ENCODE measurements at places on chromosomes 4 and X.

- no peak for DNase-seq
Measured at GRCh38 chr4:175034007-175034406, 115.8 kb downstream of the ADAM29 start.

DNA sequence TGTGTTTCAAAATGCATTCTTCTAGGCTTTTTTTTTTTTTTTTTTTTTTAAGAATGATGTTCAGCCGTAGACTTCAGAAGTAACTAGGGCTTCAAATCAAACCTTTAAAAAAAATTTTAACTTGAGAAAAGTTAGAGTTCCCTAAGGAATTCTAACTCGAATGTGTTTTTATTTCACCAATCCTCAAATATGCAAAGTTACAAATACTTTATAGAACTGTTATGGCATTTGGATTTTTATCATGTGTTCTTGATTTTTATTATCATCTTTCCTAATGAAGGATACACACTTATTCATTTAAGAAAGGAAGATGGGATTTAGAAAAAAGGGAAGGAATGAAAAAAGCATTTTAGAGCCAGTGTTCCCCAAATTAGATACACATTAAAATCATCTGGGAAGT, 200.6 kb upstream of the LDB2 start:
- DNase-seq, result no peak

- peak; percentile 39 for DNase-seq
Measured at GRCh38 chr4:140857111-140857510, 100.9 kb upstream of the TBC1D9 start.

GRCh38 chr4:97144199-97144598, 999.1 kb downstream of the STPG2 start:
- no peak for DNase-seq

GRCh38 chr4:138111462-138112000, 130.6 kb downstream of the SLC7A11 start:
- DNase-seq, result no peak

GRCh38 chr4:95198961-95199360, 349.8 kb downstream of the UNC5C start:
- DNase-seq, result no peak

GRCh38 chr4:113052379-113052951, 3.0 kb downstream of the ANK2 start:
- DNase-seq, result peak; percentile 27

DNA sequence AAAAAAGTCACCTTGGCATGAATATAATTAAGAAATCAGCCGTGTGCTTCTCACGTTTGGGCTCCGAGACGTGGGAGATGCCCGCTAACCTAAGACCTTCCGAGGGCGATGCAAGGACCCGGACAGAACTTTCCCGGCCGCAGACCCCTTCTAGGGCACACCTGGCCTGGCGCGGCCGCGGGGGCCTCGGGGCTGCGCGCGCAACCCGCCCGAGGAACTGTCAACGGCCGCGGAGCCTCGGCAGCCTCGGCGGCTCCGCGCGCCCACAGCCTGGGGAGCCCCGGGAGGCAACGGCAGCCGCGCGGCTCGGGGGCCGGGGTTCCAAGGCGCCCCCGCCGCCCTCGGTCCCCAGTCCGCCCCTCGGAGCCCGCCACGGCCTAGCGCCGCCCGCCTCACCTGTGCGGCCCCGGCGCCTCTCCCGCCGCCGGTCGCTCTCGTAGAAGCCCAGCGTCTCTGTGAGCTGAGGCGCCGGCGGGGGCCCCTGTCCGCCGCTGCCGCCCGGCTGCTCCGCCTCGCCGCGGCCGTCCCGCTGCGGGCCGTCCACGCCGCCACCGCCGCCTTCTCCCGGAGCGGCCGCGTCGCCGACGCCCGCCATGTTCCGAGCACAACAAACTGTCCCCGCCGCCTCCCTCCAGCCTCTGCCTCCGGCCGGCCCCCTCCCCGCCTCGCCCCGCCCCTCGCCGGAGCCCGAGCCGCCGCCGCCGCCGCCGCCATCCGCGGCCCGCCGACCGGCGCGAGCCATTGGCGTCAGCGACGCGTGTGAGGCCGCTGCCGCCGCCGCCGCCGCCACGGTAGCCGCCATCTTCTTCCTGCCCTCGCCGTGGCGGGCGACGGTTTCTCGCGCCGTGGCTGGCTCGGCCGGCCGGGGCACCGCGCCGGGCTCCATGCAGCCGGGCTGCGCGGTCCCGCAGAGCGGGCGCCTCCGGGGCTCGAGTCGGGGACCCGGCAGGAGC, at the start of gene TAPT1:
TAPT1 (minus strand) TSS at position 609 of the 953 bp plus-strand sequence; CDS start at position 595, 14 bp downstream.
- peak; percentile 41 for DNase-seq

GRCh38 chr4:32564626-32565025, 1844.5 kb downstream of the PCDH7 start:
- no peak for DNase-seq

- DNase-seq, result no peak
Measured at GRCh38 chrX:66654411-66654810, 15.5 kb upstream of the EDA2R start.

- DNase-seq, result peak; percentile 46
Measured at GRCh38 chrX:118347131-118347530, 1.2 kb downstream of the WDR44 start.

DNA sequence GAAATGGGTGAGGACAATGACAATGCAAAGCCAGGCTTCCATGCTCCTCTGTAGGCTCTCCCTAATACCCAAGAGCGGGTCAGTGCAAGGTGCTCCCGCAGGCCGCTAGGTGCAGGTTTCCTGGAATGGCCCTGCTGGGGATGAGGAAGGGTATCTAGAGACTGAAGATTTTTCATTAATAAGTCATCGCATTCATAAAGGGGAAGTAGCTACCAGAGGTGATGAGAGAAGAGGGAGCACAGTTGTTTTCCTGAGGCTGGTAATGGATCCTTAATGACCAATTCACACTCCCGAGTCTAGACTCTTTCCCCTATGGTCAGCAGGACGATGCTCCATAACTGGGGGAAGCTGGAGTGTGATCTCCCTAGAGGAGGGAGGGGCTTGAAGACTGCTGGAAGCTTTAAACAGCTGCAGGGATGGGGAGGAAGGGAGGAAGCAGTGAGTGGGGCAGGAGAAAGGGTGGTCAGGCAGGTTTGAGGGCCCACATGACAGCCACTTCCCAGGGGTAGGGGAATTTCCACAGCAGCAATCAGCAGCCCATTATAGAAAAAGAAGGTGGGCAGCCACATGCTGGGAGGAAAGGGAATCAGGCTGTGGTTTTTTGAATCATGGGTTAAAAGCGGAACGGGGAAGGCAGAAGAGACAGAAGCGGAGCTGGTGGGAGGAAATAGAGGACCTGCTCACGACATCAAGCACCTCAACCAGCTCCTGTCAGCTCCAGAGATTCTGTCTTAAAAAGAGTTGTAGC, 10.2 kb upstream of the ATP6AP2 start:
- DNase-seq, result no peak

DNA sequence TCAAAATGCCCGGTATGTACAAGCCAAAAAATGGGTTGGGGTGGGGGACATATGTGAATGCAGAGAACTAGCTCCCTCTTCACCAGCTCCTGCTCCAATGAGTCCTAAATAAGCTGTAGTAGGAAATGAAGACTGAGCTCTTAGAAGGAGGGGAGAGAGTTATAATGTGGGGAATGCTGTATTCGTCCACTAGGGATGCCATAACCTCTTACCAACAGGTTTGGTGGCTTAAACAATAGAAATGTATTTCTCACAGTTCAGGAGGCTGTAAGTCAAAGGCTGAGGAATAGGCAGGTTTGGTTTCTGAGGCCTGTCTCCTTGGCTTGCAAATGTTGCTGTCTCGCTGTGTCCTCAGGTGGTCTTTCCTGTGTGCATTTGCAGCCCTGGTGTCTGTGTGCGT, 4.4 kb upstream of the INPP4B start:
- peak; percentile 20 for DNase-seq

- DNase-seq, result no peak
Measured at GRCh38 chrX:44344687-44345086, 1.2 kb upstream of the EFHC2 start.

DNA sequence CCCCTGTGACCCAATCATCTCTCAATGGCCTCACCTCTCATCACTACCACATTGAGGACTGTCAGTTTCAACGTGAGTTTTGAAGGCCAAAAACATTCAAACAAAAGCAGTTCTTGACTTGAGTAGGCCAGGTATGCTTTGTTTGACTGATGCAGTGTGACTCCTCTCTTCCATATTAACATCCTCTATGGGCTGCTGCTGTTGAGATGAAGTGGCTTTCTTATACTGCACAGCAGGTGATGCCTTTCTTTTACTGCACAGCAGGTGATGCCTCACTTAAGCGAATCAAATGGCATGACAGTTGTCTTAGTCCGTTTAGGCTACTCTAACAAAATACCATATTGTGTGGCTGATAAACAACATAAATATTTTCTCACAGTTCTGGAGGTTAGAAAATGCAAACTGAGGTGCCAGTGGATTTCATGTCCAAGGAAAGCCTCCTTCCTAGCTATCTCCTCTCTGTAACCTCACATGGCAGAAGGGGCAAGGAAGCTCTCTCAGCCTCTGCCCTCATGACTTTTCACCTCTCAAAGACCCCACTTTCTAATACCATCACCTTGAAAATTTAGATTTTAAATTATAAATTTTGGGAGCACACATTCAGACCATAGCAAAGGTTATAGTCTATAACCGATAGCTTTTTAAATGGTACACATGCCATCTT, 2267.9 kb upstream of the AGA start:
- no peak for DNase-seq

DNA sequence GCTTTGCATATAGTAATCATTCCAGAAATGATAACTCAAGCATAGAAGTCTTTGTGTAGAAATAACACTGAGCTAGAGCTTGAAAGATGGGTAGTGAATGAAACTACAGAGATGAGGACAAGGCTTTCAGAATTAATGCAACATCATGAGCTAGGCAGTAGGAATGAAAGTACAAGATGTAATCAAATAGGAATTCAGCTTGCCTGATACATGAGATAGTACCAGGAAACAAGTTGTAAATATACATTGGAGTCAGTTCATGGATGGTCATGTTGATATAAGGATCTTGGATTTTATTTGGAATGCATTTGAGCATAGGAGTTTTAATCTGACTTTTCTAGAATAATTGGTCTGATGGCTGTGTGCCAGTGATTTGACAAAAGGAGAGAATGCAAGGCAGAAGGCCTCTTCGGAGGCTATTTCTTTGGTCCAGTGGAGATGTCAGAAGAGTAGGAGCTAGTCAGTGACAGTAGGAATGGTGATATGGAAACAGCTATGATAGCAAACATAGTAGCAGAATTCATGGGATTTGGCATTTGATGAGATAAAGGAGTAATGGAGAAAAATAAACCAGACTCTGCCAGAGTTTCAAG, 206.4 kb upstream of the PACRGL start:
- DNase-seq, result no peak

DNA sequence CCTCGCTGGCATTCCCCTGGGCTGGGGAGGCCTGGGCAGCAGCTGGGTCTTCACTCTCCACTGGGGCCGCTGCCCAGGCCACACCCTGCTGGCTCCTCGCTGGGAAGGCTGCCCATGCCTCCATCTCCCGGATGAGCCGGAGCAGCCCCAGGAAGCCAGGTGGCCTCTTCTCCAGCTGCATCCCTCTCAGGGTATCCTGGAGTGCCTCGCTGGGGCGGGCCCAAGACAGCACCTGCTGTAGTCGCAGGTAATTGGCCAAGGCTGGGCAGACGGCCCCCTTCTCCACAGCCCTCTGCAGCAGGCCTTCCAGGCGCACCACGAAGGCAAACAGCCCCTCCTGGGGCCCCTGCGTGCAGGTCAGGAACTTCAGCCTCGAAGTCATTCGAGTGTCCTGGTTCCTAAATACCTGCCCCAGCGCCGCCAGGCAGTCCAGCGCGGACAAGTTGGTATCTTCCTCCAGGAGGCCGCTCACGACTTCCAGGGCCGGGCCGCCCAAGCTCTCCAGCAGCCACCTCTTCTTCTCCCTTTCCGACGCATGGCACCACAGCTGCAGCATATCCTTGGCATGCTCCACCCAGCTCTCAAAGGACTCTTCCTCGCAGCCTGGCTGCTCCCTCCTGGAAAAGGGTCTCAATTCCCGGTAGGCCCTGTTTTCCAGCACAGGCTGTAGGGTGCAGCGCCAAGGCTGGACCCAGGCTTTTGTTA, 3.7 kb downstream of the PNMA6E start:
- DNase-seq, result no peak

DNA sequence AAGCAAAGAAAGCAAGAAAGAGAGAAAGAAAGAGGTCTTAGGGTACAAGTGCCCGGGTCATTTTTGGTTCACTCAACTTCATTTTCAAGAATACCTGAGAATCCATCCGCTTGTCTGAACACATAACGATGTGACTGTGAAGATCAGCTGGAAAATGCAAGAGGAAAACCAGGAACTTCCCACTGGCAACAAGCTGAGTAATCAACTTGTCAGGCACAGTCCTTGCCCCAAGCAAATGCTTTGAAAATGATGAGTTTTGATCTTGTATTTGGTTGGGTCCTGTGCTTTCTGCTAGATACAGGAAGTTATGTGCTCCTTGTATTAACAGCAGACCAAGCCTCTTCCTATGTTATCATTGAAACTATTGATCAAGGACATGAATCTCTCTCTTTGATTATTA, 239.1 kb downstream of the ASMT start:
- no peak for DNase-seq

- DNase-seq, result no peak
Measured at GRCh38 chrX:17588303-17588702, 149.0 kb upstream of the SCML1 start.

DNA sequence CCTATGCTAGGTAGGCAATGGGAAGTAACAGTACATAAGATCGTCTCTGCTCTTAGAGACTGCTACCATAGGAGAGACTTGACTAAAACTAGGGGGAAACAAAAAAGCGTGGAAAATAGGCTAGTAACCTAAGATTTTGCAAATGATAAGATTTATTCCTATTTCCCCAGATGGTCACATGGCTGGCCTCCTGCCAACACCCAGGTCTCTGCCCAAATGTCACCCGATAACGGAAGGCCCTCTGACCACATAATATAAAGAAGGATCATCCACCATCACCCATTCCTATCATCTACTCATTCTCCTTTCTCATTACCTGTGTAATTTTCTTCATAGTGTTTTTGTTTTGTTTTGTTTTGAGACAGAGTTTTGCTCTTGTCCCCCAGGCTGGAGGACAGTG, 4.7 kb downstream of the LAMP2 start:
- DNase-seq, result no peak

- DNase-seq, result no peak
Measured at GRCh38 chr4:8597791-8598190, 5.2 kb downstream of the CPZ start.

DNA sequence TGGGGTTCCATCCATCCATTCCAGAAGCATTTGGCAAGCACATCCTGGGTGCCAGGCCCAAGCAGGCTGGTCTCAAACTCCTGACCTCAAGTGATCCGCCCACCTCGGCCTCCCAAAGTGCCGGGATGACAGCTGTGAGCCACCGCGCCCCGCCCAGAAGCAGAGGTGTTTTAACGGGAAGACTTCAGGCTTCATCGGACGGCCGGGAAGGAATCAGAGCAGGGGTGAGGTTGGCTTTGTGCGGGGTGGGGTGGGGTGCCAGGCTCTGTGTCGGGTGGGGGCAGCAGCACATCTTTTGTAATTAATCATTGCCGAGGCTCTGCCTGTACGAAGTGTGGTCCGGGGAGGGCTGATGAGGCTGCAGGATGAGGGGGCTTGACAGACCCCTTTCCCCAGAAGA, 5.1 kb upstream of the SLC25A6 start:
- no peak for DNase-seq
